Type B pancreatic cell (in vitro differentiated cells): ENCODE measurements at places on chromosomes 5 and 9. TPM values are rescaled to one million over a fixed set of nuclear protein-coding genes. Genes with fewer than 3 reads are reported as not detected.

The WNT8A gene
- total RNA-seq = not detected in 2 replicates

The EGFLAM gene
- total RNA-seq = 0.43 and 4.8 TPM in 2 replicates

The SPATA31A3 gene
- not detected in 2 replicates for total RNA-seq

The INSYN2B gene
- total RNA-seq = 1.5 TPM in 1 of 2 replicates, not detected in the other

The CDKN2A gene
- total RNA-seq = 1.8 and 9.0 TPM in 2 replicates

The SPATA6L gene
- 3.0 and 4.7 TPM in 2 replicates for total RNA-seq

The SHLD3 gene
- total RNA-seq = 4.0 and 4.2 TPM in 2 replicates

The NR6A1 gene
- 6.5 and 10.0 TPM in 2 replicates for total RNA-seq

The PDE6A gene
- not detected in 2 replicates for total RNA-seq

The IRX1 gene
- 24.1 and 25.0 TPM in 2 replicates for total RNA-seq

The RETREG1 gene
- total RNA-seq = 11.6 and 18.8 TPM in 2 replicates

The OR13J1 gene
- not detected in 2 replicates for total RNA-seq

The MYOT gene
- total RNA-seq = 0.56 TPM in 1 of 2 replicates, not detected in the other

The RAB3C gene
- 10.1 and 15.6 TPM in 2 replicates for total RNA-seq

The PLCXD3 gene
- 5.6 and 7.4 TPM in 2 replicates for total RNA-seq

The SET gene
- 450 and 545 TPM in 2 replicates for total RNA-seq

The TRPM3 gene
- 1.6 and 17.0 TPM in 2 replicates for total RNA-seq

The CCDC192 gene
- 0.31 and 2.0 TPM in 2 replicates for total RNA-seq
